Stimulated activated CD8-positive, alpha-beta memory T cell treated with anti-CD3 and anti-CD28 coated beads, Interleukin-7, amount 100 ng/mL, for 4 hours (primary cell): ENCODE measurements at places on chromosomes 11 and 22.

DNA sequence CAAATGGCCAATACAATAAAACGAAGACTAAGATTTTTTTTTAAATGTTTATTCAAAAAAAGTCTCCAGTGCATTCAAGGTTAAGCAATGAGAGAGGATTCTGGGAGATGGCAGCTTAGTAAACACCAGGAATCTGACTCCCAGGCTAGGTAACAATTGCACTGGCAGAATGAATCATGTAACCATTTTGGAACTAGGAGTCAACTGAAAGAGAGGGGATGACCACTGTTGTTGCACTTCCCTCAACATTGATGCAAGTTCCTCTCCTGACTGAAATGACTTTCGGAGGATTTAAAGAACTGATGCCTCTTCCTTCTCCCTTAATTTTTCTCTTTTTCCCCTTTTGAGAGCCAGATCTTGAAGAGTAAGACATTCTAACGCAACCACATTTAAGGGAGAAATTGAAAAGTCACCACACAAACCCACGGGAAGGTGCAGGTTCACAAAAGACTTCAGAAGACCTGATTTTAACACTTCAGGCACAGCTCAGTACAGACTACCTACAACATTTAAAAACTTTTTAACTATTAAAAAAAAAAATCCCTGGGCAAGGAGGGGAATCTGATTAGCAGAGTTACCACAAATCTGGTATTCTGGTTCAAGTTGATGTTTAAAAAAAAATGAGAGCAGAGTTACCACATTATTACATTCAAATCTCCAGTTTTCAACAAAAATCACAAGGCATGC, 56.8 kb downstream of the FCHSD2 start:
- DNase-seq: no peak

GRCh38 chr11:12599408-12600143, 74.6 kb upstream of the TEAD1 start:
- DNase-seq: no peak

DNA sequence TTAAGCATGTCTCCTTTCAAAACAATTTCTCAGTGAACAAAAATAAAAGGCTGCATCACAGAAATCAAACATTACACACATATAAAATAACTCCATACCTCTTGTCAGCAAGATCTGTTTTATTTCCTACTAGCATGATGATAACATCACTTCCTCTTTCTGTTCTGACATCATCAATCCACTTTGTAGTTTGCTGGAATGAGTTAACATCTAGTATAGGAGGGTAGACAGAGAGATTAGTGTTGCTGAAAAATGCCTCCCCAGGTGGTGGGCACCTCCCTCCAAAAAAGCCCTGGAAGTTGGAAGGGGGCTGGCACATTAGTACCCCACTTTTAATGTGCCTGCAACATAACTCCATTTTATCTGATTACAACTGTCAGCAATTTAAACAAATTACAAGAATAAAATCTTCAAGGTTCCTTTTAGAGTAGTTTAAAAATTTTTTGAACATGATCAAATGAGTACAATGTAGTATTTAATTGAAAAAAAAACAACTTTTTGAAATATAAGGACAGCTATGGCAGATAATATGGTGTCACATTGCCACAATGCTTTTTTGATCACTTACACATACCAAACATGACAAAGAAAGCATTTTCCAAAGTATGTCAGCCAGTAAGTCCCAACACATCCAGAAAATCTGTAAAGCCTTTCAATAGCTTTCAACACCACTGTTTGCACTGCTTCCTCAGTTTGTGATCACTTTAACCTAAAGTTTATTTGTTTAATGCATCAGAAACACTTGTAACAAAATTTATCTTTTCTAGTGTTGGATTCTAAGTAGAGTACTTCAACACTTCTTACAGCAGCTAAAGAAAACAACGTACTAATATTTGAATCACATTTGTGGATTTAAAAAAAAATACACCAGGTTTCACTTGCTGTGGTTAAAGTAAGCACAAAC, 44.5 kb downstream of the RAB6A start:
- no peak for DNase-seq

- DNase-seq: no peak
Observed at GRCh38 chr11:10319702-10320558, 15.1 kb downstream of the ADM start.

- no peak for DNase-seq
Observed at GRCh38 chr11:71080239-71081097, 171.9 kb downstream of the SHANK2 start.

DNA sequence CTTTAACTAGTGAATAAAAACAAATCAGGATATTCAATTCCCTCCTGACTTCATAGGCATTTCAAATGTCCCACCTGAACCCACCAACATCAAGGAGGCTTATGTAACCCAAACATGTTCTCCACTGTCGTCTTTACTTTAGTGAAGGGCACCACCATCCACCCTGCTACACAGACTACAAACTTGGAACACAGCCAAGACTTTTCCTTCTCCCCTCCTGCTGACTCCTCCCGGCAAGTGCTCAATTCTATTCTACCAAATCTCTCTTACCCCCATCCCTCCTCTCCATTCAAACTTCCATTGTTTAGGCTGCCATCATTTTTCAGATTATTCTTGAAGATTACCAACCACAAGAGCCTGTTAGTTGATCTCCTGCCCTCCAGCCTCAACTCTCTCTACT, 24.3 kb downstream of the SAAL1 start:
- no peak for DNase-seq

GRCh38 chr11:72758690-72759389, 6.6 kb upstream of the ARAP1 start:
- DNase-seq: no peak

GRCh38 chr11:118055966-118056365, 20.9 kb upstream of the TMPRSS4 start:
- DNase-seq: no peak

DNA sequence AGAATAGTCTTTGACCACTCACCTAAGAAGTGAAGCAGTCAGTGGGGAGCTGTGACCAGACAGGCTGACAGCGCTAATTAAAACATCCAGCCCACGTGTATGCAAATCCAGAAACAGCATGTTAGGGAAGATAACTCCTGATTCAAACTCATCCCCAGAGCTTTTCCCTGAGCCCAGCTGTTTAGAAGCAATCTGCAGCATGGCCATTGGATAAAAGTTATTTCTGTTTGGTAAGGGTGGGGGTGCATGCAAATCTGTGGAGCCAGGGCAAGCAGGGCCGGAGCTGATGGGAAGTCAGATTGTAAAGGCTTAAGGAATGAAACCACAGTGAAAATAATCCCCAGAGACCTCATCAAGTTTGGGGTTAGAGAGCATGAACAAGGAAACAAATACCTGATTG, 247.9 kb upstream of the KIRREL3 start:
- no peak for DNase-seq

DNA sequence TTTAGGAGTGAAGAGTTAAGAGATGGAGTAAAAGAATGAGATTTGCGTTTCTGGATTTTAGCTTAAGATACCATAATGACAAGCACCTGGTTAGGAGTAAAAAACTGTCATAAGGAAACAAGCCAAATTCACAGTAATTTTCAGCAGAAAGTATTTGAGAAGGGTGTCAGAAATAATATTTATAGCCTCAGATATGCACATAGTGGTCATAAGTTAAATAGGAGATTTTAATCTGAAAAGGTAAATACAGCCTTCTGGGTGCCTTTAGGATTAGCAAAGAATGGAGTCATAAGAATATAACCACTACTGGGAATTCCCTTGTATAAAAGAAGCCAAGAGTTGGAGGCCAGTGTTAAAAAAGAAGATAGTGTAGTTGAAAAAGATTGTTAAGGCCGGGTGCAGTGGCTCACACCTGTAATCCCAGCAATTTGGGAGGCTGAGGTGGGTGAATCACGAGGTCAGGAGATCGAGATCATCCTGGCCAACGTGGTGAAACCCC, 160.1 kb downstream of the SWAP70 start:
- DNase-seq: no peak

- no peak for DNase-seq
Observed at GRCh38 chr11:42544726-42545125, 767.1 kb upstream of the API5 start.

GRCh38 chr11:22991196-22991595, 130.9 kb upstream of the CCDC179 start:
- no peak for DNase-seq
